Epithelial cell of alveolus of lung (primary cell): ENCODE measurements at places on chromosomes 12 and 14. TPM values are rescaled to one million over a fixed set of nuclear protein-coding genes. Genes with fewer than 3 reads are reported as not detected.

Gene SYNDIG1L
- 0.13 and 2.5 TPM in 2 replicates for total RNA-seq

Gene FGF23
- total RNA-seq: not detected in 2 replicates

Gene GALNT16
- total RNA-seq: 0.48 and 1.0 TPM in 2 replicates

Gene MOK
- total RNA-seq: 5.9 and 6.9 TPM in 2 replicates

Gene TAS2R7
- total RNA-seq: not detected in 2 replicates

Gene FOXN3
- 35.3 and 49.9 TPM in 2 replicates for total RNA-seq

Gene MED13L
- 48.4 and 50.9 TPM in 2 replicates for total RNA-seq

Gene RCOR1
- total RNA-seq: 11.6 and 13.1 TPM in 2 replicates

Gene RD3L
- total RNA-seq: not detected in 2 replicates

Gene KLRC2
- total RNA-seq: not detected in 2 replicates

Gene SLC39A5
- total RNA-seq: not detected in 2 replicates
